ENCODE measurements at places on chromosomes 11 and 22.

DNA sequence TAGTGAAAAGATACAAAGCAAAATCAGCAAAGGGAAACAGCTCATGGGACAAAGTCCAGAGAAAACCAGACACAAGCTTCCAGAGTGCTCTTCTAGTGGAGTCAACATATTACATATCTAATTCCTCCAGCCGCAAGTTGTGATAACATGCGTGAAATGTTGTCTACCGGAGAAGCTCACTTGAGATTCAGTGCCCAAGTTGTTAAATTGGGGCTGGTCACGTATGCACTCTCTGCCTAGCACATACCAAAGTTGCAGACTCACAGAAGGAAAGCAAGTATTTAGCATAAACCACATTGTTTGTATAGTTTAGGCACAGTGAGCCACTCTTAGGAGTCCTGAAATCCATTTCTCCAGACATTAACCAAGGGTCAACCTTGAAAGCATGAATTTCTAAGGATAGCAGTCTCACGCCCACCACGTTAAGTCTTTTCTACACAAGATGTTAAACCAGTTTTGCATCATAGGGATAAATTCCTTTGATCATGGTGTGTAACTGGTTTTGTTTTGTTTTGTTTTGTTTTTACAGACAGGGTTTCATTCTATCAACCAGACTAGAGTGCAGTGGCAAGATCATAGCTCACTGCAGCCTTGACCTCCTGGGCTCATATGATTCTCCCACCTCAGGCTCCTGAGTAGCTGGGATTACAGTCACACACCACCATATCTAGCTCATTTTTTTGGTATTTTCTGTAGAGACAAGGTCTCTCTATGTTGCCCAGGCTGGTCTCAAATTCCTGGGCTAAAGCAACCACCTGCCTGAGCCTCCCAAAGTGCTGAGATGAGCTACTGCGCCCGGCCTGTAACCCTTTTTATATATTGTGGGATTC, 39.5 kb upstream of the EP300 start:
- DNase-seq, result peak; percentile 61

DNA sequence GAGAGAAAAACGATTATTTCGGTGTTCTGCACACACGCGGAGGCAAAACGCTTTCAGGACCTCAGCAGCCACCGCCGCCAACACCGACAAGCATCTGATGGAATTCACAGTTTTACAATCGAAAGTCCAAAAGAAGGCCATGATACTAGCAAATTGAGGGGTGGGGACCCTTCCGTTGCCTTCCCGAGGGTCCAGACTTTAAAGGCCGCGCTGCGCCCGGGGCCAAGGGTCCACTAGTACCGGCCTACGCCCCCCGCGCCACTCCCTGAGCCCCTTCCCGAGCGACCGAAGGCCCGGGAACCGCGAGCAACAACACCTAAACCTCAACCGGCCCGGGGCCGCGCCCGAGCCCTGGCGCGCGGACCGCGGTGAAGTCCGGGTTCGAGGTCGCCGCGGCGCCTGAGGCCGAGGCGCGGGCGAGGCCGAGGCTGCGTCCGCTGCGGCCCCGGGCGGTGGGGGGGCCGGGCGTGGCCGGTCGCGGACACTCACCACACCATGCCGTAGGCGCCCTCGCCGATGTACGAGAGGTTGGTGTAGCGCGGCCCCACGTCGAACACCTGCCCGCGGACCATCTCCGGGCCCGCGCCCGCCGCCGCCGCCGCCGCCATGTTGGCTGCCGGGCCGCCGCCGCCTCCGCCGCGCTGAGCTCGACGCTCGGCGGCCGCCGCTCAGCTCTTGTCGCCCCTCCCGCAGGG, 465 bp downstream of the MAPK1 start:
- peak; percentile 27 for DNase-seq

DNA sequence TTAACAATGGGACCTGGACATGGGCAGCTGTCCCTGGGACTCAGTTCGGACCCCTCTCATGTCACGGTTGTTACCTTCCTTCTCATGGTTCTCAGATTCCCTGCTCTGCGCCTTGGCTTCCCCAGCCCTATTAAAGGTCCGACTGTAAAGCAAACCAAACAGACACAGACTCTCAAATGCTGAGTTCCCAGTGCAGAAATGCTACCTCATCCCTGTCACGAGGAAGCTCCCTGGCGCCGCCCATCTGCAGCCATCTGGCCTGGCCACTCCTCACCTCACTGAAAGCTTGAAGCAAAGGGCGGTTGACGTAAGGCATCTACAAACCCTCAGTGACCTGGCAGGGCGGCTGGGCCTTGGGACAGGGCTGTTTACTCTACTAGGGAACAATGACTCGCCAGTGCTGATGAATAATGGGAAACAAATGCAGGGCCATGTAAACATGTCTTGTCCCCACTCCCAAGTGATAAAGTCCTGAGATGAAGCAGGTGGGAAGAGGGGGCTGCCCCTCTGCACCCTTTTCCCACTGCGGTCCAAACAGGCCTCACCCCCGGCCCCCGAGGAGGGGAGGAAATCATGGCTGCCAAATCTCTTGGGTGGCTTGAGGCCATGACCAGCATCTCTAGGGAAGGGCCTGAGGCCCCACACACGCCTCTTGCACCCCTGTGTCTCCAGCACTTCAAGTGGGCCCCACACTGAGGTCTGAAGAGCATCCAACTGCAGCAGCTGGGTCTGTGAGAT, 49.3 kb downstream of the SCUBE1 start:
- peak; percentile 96 for DNase-seq

DNA sequence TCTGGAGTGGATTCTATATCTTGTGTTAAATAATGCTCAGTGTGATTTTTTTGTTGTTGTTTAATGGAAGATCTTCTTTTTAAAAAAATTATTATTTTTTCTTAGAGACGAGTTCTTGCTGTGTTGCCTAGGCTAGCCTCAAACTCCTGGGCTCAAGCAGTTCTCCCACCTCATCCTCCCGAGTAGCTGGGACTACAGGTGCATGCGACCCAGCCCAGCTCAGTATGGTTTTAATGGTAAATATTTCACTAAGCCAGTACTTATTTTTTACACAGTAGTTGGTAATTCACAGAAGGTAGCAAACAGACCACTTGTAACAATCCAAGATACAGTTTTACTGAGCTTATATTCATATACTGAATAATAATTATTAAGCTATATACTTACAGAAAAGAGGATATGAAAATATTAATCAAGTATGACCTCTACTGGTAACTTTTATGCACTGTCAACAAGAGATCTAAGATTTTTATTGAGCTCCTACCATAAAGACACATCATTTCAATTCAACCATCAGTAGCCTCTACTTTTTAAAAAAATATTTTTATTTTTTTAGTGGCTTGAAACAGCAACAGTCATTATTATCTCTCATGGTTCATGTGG, 6.1 kb upstream of the CD59 start:
- DNase-seq, result peak; percentile 64

- DNase-seq, result no peak
These were observed 264.2 kb upstream of the PITPNB start for GRCh38 chr22:28183078-28183860.

GRCh38 chr11:111173221-111173620, 72.3 kb upstream of the POU2AF2 start:
- no peak for DNase-seq

DNA sequence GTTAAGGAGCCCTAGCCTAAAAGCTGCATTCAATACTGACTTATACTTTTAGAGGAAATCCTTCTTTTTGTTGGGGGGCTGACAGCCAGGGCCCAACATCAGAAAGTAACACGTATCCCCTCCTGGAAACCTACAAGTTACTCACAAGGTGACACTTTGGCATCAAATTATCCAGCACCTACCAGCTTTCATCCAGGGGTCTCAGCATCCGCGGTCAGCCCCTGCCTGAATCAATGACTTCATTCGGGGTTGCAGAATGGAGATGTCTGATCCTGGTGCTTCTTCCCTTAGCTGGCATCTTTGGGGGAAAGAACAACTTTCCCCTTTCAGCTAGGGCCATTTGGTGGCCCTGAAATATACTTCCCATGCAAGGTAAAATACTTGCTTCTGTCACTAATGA, 5.3 kb upstream of the NAP1L4 start:
- no peak for DNase-seq

- no peak for DNase-seq
These were observed 202.4 kb downstream of the BARX2 start for GRCh38 chr11:129578006-129578405.

GRCh38 chr11:80722629-80723028, 1281.8 kb upstream of the TENM4 start:
- peak; percentile 8 for DNase-seq

DNA sequence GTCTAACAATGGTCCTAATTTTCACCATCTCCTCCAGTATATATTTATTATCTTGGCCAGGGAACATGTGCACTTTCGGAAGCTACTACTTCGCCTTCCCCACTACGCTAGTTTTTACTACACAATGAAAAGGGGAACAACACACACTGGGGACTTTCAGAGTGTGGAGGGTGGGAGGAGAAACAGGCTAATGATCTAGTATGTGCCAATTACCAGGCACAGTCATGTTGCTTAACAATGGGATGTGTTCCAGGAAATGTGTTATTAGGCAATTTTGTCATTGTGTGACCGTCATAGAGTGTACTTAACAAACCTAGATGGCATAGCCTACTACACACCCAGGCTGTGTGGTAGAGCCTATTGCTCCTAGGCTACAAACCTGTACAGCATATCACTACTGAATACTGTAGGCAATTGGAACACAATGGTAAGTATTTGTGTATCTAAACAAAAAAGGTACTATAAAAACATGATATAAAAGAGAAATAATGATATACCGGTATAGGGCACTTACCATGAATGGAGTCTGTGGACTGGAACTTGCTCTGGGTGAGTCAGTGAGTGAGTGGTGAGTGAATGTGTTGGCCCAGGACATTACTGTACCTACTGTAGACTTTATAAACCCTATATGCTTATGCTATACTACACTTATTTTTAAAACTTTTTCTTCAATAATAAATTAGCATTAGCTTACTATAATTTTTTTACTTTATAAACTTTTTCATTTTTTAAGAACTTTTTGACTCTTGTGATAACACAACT, 20.1 kb upstream of the CUL5 start:
- DNase-seq, result peak; percentile 20

GRCh38 chr22:26045051-26045450, 124.2 kb upstream of the SEZ6L start:
- peak; percentile 39 for DNase-seq

GRCh38 chr11:57490456-57491248, 24.9 kb downstream of the SLC43A1 start:
- DNase-seq, result no peak

DNA sequence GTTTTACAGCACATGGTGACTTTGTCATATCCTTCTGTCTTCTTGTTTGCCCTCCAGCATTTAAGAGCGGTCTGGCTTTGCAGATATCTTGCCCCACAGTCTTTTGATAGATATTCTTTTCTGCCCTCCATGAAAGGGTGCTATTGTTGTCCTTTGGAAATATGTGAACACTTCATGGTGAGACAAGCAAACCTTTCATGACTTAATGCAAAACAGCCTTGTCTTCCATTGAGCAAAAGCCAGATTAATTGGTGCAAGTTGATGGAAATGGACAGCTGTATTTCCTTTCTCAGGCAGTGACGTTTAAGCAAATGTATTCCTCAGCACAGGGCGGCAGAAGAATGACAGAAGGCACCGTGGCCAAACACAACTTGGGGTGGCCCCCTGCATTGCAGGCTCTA, 4.4 kb downstream of the DCPS start:
- no peak for DNase-seq

DNA sequence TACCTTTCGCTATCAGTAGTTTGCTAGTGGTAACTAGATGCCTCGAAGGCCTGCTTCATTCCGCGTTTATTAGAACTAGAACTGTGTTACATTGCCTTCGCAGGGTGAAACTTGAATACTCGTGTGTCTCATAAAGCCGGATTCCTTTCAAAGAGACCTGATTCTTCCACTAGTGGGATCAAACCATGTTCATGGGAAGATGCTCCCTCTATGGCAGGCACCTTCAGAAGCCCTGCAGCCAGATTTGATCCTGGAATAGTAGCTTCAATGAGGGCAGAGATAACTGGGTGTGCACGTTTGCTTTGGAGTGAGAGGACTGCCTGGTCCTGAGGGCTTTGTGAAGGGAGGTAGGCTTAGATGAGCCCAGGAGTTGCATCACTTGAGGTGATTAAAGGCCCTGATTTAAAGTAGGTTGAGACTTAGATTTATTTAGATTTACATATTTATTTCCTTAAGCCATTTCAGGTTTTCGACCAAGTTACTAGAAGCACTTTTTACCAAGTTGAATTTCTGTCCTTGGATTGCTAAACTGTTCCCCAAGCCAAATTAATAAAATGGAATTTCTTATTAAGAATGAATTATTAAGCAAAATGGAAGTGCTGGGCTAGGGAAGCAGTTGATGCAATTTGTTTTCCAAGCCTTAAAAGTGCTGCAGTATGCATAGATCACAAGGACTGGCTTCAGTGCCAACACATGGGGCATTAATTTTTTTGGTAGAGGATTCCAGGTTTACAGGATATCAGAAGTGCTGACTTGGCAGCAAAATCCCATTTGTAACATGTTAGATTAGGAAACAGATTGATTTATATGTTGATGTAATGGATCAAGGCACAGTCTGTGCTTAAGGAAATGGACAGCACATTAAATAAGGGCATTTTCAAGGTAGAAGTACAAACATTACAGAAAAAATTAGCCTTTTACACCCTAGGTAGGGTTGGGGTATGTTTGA, 32.9 kb downstream of the APLP2 start:
- DNase-seq, result no peak

GRCh38 chr11:9947231-9947864, 283.5 kb downstream of the SWAP70 start:
- DNase-seq, result no peak

GRCh38 chr11:35485656-35486322, 39.6 kb downstream of the PAMR1 start:
- DNase-seq, result peak; percentile 80

DNA sequence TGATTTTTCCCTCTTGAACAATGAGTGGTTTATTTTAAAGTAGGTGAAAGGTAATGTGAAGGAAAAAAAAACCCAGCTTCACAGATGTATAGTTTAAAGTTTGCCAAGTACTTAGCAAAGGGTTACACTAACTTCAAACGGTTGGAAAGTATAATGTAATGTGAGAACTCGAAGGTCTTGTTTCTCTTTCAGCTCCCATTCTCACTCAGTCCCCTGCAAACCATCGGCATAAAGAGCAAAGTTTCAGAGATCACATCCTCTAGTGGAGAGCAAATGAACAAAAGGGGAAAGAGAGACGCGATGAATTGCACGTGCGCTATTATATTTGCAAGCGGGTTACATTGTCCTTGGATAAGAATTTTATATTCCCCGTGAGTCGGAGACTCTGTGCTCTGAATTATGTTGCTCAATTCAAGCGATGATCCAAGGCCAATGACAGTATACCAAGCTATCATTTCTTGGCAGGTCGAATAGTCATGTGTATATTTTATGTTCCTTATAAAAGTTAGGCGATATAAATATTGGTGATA, 37.6 kb upstream of the BIRC3 start:
- DNase-seq, result no peak
